ENCODE measurements at places on chromosomes 7 and 10. TPM values are rescaled to one million over a fixed set of nuclear protein-coding genes. Genes with fewer than 3 reads are reported as not detected.

- no peak overlapping the region for H3K27ac ChIP-seq
- H3K4me3 ChIP-seq: no peak overlapping the region
- no peaks in the 10 kb centered on the region for H3K4me1 ChIP-seq
- H3K27me3 ChIP-seq: no peaks in the 10 kb centered on the region
- H3K36me3 ChIP-seq: no peaks in the 10 kb centered on the region
Observed at GRCh38 chr7:38699471-38699870, 68.3 kb upstream of the AMPH start.

GRCh38 chr10:71158902-71159301 is 53.5 kb upstream of the UNC5B start:
- DNase-seq: no peak
- H3K36me3 ChIP-seq: no peaks in the 10 kb centered on the region
- no peaks in the 10 kb centered on the region for H3K4me1 ChIP-seq
- no peaks in the 10 kb centered on the region for H3K27me3 ChIP-seq

The STEAP1B gene
- total RNA-seq: 54.2 TPM

The HOGA1 gene
- 0.21 TPM for total RNA-seq

GRCh38 chr7:98802088-98802780 is 67.6 kb downstream of the TMEM130 start:
- H3K27ac ChIP-seq: peak overlapping the region; percentile 70
- H3K27me3 ChIP-seq: no peaks in the 10 kb centered on the region
- H3K4me1 ChIP-seq: no peaks in the 10 kb centered on the region
- H3K36me3 ChIP-seq: no peaks in the 10 kb centered on the region
- no peak overlapping the region for H3K4me3 ChIP-seq

The C1QL3 gene
- not detected for total RNA-seq

- DNase-seq: peak; percentile 17
- no peaks in the 10 kb centered on the region for H3K27me3 ChIP-seq
- no peak overlapping the region for H3K4me3 ChIP-seq
- H3K27ac ChIP-seq: no peak overlapping the region
- H3K4me1 ChIP-seq: no peaks in the 10 kb centered on the region
- H3K36me3 ChIP-seq: no peaks in the 10 kb centered on the region
Observed at GRCh38 chr7:141455723-141456122, 95.5 kb upstream of the AGK start.

The CUL1 gene
- 17.8 TPM for total RNA-seq

The TFEC gene
- total RNA-seq: not detected

The PTPN12 gene
- 147 TPM for total RNA-seq

The SDK1 gene
- total RNA-seq: 22.7 TPM

GRCh38 chr10:51080311-51081006 is 6.2 kb downstream of the PRKG1 start:
- no peak overlapping the region for H3K4me3 ChIP-seq
- H3K27me3 ChIP-seq: peaks cover 13% of the 10 kb centered on the region
- no peaks in the 10 kb centered on the region for H3K4me1 ChIP-seq

The PRSS2 gene
- 9.6 TPM for total RNA-seq

DNA sequence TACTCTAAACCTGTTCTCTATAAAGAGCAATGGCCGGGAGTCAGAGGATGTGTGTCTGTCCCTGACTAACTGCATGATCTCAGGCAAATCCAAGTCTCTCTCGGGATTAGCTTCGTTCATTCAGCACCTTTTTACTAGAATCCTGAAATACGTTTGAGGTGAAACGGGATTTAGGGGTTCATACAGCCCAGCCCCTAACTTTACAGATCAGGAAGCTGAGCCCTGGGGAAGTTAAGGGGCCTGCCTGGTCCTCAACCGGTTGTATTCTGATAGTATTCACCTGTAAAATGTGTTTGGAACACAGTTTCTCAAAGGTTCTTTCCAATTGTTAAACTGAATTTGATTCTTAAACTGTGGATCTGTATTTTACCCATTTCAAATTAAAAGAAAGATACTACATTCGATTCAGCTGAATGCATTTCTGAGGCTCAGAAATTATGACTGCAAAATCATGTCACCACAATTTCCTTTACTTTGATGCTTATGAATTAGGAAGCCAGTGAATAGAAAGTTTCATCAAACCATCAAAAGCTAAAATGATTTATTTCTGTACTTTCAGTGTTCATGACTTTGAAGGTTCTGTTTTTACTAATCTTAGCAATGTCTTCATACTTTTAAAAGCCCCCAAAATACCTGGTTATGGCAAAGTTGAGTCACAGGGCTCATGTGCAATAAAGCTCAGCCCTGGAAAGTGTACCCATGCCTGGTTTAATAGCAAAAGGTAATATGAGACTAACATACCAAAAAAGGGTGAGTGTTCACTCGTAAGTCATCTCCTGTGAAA is 28.9 kb upstream of the EZH2 start:
- H3K27me3 ChIP-seq: no peaks in the 10 kb centered on the region
- DNase-seq: no peak
- no peak overlapping the region for H3K4me3 ChIP-seq
- no peak overlapping the region for H3K27ac ChIP-seq
- H3K36me3 ChIP-seq: no peaks in the 10 kb centered on the region

The C10orf67 gene
- total RNA-seq: not detected

DNA sequence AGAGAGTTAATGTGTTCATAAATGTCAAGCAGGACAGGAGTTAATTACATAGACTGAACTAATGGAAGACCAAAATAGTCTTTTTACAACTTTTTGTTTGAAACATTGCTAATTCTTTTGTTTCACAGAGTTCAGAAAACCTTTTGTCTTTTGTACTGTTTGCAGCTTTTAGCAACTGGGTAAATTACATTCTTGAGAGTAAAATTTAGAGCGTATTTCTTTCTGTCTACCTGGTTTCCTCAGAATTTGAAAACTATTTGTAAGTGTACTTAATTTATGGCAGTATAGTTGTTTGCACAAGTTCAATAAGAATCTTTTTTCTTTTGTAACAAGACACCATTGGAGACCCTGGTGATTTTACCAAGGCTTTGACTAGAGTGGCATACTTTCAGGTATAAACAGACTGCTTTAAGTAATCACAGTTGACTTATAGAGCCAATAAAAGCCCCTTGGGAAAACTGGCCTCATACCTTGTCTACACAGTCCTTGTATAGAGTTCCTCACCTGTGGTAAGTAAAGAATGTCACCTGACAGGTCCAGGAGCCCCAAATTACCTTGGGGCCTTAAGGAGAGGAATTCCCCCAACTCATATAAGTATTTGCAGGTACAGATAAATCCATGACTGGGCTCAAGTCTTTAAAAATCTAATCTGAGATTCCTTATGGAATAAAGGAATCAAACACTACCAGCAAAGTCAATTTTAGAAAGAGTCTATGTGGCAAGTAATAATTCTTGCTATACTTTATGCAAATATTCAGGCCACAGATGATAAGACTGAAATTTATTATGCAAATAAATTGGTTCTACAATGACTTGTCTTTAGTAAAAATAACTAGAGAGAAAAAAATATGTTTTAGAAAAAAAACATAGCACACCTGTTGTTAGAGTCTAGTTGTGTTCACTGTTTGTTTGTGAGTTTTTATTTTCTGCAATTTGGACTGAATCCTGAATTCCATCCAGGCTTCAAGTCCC is 23.6 kb upstream of the CREB3L2 start:
- H3K4me1 ChIP-seq: no peaks in the 10 kb centered on the region
- no peak for DNase-seq
- H3K4me3 ChIP-seq: peak overlapping the region; percentile 62
- no peak overlapping the region for H3K27ac ChIP-seq
- no peaks in the 10 kb centered on the region for H3K27me3 ChIP-seq

GRCh38 chr7:86653919-86654659 is 10.4 kb downstream of the GRM3 start:
- no peaks in the 10 kb centered on the region for H3K27me3 ChIP-seq
- DNase-seq: peak; percentile 52
- H3K27ac ChIP-seq: no peak overlapping the region
- no peaks in the 10 kb centered on the region for H3K4me1 ChIP-seq
- H3K36me3 ChIP-seq: no peaks in the 10 kb centered on the region
- H3K4me3 ChIP-seq: no peak overlapping the region

DNA sequence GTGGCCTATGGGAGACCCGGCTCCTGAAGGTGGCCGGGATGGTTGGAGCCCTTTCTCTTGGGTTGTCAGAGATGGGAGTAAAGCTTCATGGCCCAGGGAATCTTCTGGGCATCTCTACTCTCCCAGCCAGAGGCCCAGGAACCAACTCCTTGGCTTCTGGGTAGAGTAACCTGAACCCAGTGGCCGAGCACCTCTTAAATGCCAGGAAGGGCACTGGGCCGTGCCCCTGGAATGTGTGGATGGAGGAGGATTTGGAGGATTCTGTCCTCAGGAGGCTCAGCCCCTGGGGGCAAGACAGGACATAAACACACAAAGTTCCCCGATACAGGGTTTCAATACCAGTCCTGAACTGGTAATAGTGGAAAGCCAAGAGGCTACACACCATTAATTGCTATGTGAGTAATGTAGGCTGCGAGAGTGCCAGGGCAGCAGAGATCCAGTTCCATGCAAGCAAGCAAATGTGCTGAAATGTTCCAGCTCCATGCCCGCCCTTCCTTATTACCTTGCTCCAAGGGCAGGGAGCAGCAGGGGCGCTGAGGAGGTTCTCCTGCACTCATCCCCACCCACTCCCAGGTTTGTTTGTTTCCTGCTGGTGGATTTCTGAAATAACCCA is 1.2 kb downstream of the PALD1 start:
- no peaks in the 10 kb centered on the region for H3K36me3 ChIP-seq
- peak overlapping the region; percentile 90 for H3K4me3 ChIP-seq
- peaks cover 6% of the 10 kb centered on the region for H3K4me1 ChIP-seq
- no peak for DNase-seq

DNA sequence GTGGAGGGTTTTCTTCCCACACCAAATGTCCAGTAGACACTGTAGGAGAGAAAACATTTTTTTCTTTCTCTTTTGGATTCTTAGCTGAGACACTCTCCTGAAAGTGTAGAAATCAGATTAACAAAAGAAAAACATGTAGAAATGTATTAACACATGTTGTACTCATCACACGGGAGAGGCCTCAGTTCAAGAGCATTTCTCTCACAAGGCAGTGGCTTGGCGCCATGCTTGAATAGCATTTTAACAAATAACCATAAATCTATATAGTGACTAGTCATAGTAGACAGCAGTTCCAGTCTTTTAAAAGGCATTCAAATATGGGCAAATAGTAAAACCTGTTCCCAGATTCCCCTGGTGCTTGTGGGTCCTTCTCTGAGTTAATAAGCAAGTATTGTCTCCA is 38.3 kb upstream of the GHITM start:
- DNase-seq: no peak
- H3K27ac ChIP-seq: no peak overlapping the region
- H3K36me3 ChIP-seq: no peaks in the 10 kb centered on the region
- no peak overlapping the region for H3K4me3 ChIP-seq

DNA sequence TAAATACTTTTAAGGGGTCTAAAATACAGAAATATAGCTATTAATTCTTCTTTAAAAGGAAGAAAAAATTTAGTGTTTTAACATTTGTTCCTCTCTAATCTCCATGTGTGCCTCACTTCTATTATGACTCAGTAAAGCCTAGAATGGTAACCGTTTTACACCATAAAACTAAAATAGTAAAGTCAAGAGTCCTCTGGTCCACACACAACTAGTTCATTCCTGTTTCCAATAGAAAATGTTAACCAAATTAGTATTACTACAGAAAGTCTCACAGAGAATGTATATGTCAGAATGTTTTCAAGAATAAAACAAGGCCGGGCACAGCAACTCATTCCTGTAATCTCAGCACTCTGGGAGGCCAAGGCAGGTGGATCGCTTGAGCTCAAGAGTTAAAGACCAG is 55.8 kb downstream of the CNOT4 start:
- no peaks in the 10 kb centered on the region for H3K36me3 ChIP-seq
- H3K27me3 ChIP-seq: no peaks in the 10 kb centered on the region
- no peaks in the 10 kb centered on the region for H3K4me1 ChIP-seq

- H3K4me1 ChIP-seq: no peaks in the 10 kb centered on the region
- H3K4me3 ChIP-seq: no peak overlapping the region
- H3K27me3 ChIP-seq: no peaks in the 10 kb centered on the region
- DNase-seq: no peak
Observed at GRCh38 chr10:12397941-12398340, 48.6 kb downstream of the CAMK1D start.

The CUZD1 gene
- total RNA-seq: not detected

The PKD1L1 gene
- total RNA-seq: 0.13 TPM

DNA sequence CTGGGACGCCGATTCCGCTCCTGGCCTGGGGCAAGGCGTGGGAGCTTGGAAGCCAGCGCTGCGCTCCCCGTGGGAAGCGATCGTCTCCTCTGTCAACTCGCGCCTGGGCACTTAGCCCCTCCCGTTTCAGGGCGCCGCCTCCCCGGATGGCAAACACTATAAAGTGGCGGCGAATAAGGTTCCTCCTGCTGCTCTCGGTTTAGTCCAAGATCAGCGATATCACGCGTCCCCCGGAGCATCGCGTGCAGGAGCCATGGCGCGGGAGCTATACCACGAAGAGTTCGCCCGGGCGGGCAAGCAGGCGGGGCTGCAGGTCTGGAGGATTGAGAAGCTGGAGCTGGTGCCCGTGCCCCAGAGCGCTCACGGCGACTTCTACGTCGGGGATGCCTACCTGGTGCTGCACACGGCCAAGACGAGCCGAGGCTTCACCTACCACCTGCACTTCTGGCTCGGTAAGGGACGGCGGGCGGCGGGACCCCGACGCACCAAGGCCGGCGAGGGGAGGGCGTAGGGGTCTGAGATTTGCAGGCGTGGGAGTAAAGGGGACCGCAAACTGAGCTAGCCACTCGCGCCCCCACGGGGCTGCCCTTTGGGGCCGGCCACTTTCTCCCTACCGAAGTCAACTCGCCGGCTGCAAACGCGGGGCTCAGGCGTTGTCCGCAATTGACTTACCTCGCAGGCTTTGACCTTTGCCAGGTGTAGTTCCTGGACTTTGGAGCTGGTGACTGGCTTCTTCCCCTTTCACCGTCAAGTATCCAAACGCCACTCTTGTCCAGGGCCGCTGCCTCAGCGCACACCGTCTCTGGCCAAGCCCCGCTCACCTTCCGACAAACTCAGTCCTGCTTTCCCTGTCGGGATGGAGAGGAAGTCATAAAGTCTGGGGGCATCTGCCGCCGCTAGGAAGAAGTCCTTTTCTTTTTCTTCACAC is at the start of gene SCIN:
Gene SCIN (plus strand): TSS at position 187 of the 928 bp plus-strand sequence. CDS start 67 bp downstream, at position 254.
- H3K4me1 ChIP-seq: peaks cover 4% of the 10 kb centered on the region
- peak within 1 kb of the TSS; percentile 80 for H3K4me3 ChIP-seq
- H3K27ac ChIP-seq: no peak within 1 kb of the TSS
- peak; percentile 83 for DNase-seq

DNA sequence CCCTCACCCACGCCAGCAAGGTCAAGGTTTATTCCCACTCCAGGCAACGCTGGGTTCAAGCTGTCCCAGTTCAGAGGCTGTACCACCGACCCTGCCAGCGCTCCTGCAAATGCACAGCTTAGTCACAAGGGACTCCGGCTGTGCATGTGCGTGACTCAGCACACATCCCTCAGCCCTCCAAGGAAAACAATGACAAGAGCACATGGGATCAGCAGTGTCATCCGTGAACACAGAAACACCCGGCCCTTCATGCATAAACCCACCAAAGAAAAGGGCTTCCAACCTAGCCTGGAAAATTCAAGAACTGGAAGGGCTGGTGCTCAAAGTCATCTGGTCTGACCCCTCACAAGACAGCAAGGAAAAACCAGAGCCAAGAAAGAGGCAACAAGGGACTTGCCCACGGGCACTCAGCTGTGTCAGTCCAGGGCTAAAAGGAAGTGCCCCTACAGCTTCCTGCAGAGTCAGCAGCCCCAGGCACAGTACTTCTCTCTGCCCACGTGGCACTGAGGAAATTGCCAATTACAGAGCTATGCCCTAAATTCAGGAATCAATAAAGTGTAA is 106.1 kb downstream of the KCNMA1 start:
- H3K4me1 ChIP-seq: no peaks in the 10 kb centered on the region
- DNase-seq: no peak
- no peaks in the 10 kb centered on the region for H3K36me3 ChIP-seq
- no peak overlapping the region for H3K4me3 ChIP-seq

Data from endodermal cell (in vitro differentiated cells).